ENCODE measurements at places on chromosomes 4 and X.
A peak's percentile ranks its signal among the peaks of the same experiment; 100 is the strongest.

- DNase-seq: no peak
Measured at GRCh38 chr4:185128272-185129119, 14.6 kb upstream of the SLC25A4 start.

DNA sequence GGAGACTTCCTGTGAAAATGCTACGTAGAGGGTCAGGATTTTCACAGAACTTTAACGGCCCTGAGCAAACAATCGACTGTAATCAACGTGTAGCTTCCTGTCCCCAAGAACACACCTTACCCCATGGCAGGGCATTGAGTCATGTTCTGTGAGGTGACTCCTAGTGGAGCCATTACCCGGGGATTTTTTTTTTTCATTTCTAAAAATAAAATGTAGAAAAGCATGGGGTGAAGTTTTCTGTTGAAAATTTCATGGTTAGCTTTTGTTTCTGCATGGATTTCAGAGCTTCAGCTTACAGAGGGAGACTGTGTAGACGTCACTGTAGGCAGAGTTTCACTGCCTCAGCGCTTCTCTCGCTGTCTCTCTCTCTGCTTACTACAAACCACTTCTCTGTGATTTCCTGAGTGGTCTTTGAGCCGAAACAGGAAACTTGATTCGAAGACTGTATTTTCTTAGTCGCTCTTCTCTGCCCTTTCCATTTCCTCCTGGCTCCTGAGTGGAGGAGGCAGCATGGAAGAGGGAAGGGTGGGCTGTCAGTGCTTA is 111.7 kb downstream of the NFKB1 start:
- no peak for DNase-seq

DNA sequence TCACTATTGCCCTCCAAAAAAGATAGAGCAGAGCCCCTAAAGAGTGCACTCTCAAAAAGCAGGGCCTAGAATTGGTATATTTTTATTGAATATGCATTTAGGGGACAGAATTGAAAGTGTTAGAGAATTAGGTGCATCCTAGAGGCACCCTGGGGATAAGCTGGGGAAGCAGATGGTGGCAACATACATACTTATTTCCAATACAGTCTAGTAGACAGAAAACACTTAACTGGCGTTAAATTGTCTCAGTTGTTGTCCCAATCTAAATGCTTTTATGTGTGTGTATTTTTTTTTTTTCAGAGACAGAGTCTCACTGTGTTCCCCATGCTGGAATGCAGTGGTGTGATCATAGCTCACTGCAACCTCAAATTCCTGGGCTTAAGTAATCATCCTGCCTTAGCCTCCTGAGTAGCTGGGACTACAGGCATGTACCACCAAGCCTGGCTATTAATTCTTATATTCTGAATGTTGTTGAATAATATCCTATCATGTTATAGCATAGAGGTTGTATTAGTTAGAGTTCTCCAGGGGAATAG is 481.8 kb downstream of the GRXCR1 start:
- DNase-seq: no peak

GRCh38 chr4:19683426-19683825 is 568.3 kb upstream of the SLIT2 start:
- peak; percentile 34 for DNase-seq

DNA sequence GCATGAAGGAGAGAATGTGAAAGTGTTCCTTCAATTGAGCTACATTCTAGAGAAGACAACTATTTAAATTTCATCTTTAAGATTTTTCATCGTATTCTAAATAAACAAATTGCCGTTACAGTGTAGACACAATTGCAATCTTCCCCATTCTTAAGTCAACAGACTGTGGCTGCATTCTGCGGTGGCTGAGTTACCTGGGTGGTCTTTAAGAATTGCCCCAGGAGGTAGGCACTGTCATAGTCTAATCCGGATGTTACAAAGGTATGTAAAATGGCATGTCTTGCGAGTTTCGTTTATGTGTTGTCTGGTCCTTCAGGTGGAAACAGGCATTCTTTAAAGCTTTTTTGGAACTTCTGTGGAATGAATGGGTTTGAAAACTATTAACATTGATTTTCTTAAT is 586.1 kb upstream of the PITX2 start:
- DNase-seq: no peak

- no peak for DNase-seq
Measured at GRCh38 chrX:137405449-137406140, 160.3 kb upstream of the ZIC3 start.

DNA sequence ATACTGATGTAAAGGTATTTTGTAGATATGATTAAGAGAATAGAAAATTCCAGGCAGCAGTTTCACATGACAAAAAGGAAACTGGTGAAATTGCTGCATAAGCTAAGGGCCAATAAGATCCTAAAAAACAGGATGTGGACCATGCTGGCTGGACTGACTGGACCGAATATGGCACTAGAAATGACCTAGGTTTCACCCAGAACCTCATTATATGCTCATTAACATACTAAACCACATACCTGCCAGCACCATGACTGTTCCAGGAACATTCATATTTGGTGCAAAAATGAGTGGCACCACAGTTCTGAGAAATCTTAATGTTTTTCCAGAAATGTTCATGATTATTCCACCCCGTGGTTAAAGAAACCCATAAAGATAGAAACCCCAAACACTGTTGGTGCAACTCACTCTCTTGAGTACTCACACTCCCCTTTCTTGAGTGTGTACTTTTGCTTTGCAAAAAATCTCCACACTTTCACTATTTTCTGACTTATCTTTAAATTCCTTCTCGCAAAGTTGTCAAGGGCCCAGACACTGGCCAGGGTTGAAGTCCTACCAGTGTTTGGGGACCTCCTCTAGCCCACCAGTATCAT is 74.0 kb downstream of the FANCB start:
- DNase-seq: no peak

GRCh38 chrX:96314985-96315384 is 369.7 kb upstream of the DIAPH2 start:
- no peak for DNase-seq

DNA sequence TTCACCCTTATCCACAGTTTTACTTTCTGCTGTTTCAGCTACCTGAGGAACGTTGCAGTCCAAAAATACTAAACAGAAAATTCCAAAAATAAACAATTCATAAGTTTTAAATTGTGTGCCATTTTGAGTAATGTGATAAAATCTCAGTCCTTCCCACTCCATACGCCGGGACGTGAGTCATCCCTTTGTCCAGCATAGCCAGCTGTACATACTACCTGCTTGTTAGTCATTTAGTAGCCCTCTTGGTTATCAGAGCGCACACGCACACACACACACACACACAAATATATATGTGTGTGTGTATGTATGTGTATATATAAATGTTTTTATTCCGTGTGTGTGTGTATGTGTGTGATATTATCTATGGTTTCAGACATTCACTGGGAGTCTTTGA is 4.8 kb upstream of the CCSER1 start:
- no peak for DNase-seq

GRCh38 chr4:124854968-124855367 is 142.4 kb upstream of the ANKRD50 start:
- peak; percentile 21 for DNase-seq

DNA sequence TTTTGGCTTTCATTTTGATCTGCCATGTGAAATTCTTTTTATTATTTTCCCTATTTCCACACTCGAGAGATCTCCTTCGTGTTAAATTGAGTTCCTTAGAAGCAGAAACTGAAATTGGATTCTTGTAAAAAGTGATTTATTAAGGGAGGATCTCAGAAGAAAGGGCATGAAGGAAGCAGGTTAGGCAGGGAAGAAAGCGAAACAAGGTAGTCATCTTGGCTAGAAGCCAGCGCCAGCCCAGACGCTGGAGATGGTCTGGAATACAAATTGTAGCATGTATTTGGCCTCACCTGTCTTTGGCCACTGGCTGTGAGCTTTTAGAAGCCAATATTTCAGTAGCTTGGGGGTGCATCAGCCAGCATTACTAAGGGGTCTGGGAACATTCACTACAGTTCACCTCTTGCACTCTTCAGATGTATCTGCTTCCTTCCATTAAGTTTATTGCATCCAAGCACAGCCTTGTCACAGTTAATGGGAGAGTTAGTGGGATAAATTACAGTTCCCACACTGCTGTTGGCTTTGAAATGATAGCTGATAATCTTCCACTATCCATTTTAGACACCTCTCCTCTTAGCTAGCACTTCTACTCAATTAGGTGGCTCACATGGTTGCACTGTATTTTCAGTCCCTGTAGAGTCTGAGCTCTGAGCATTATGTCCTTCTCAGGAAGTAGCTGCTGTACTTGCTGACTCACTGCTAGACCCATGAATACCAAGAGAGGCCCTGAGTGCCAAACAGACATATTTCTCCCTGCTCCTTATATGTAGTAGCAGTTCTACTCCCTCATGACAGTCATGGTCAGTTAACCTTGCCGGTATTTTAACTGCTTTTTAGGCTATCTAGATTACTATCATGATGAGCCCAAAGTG is 14.6 kb downstream of the GRXCR1 start:
- no peak for DNase-seq

DNA sequence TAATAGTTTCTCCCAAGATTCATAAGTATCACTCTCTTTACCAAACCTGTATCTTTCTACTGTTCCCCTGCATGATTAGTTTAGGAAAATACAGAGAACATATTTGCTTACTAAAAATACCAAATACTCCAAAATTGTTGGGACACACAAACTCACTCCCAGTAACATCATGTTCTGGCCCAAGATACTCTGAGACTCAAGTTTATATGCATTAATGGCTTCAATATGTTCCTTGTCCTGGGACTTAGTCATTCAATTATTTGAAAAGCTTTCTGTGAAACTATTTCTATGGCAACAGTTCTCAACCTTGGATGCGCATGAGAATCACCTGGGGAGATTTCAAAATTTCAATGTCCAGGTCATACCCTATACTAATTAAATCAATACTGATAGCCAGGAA is 138.9 kb upstream of the PTCHD1 start:
- DNase-seq: no peak

- DNase-seq: no peak
Measured at GRCh38 chrX:10133980-10134676, 22.6 kb upstream of the CLCN4 start.

GRCh38 chr4:57333684-57334083 is 223.5 kb upstream of the IGFBP7 start:
- no peak for DNase-seq

DNA sequence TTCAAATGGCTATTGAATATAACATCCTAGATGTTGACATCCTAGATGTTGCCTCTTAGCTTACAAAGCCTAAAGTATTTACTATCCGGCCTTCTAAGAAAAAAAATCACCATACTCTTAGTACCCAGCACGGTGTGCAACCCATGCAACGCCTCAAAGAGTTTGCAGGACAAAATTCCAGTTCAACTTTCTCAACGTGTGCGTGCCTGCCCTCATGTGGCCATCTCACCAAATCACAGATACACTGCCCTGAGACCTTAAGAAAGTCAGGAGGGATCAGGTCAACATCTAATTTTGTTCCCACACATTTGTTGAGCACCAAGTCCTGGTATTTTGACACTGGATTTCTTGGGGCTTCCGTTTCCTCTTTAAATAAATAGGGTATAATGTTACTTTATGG is 68.3 kb downstream of the CRMP1 start:
- peak; percentile 7 for DNase-seq

DNA sequence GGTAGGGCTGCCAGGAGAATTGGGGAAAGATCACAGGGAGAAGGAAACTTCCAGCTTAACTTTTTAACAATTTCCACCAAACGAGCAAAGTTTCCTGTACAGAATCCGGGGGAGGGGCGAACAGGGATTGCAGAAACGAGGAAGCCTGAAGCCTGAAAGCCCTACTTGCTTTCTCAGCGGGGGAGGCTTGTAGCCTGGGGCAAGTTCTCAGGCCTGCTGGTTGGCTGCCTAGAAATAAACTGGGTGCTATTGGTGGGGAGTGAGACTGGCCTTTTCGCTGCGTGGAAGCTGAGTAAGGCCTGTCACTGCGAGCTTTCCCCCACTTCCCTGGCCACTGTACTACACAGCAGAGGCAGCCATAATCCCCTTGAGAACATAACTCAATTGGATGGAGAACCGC is 110.8 kb upstream of the ATP8A1 start:
- no peak for DNase-seq

DNA sequence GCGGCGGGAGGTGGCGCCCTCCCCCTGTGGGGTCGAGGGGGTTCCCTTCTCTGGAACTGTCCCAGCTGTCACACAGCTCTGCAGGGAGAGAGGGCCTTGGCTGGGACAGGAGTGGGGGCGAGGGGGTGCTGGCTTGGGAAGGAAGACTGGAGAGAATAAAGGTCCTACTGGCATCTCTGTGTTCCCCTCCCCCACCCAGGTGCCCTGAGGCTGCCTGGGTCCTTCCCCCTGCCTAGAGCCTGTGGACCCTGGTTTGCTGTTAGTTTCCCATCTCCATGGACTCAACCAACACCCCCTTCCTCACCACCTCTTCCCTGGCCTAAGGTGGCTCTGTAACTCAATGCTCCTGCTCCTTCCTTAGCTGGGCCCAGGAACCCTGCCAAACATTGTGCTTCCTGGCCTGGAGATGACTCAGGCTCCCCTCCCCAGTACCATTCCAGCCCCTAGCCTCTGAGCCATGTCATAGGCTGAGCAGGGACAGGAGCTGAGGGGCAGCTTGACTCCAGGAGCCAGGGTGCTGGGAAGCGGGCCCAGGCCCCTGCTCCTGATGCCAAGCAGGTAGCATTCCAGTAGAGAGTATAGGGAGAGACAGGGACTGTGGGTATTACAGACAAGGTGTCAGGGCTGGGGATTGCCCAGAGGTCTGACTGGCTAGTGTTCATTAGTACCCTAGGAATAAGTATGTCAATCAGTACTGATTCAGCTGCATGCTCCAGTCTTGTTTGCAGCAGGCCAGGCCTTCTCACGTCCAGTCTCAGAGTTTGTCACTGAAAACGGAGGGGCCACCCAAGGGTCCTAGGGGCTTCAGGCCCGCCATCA is 100.7 kb downstream of the EFNB1 start:
- DNase-seq: peak; percentile 50

- DNase-seq: peak; percentile 28
Measured at GRCh38 chr4:86720508-86721068, 126.5 kb downstream of the PTPN13 start.

GRCh38 chrX:110985470-110985869 is 110.5 kb upstream of the PAK3 start:
- DNase-seq: no peak

GRCh38 chr4:38489924-38490639 is 173.9 kb upstream of the KLF3 start:
- DNase-seq: no peak

GRCh38 chr4:176268963-176269362 is at the start of gene ASB5:
Gene ASB5, minus strand, starts transcription at chr4:176269222. Its CDS starts 114 bp downstream, at chr4:176269108.
- no peak for DNase-seq
